NCI-H2081 treated with DMSO at 0.1 percent for 48 hours (cell line): ENCODE measurements at places on chromosomes 7 and 10.

DNA sequence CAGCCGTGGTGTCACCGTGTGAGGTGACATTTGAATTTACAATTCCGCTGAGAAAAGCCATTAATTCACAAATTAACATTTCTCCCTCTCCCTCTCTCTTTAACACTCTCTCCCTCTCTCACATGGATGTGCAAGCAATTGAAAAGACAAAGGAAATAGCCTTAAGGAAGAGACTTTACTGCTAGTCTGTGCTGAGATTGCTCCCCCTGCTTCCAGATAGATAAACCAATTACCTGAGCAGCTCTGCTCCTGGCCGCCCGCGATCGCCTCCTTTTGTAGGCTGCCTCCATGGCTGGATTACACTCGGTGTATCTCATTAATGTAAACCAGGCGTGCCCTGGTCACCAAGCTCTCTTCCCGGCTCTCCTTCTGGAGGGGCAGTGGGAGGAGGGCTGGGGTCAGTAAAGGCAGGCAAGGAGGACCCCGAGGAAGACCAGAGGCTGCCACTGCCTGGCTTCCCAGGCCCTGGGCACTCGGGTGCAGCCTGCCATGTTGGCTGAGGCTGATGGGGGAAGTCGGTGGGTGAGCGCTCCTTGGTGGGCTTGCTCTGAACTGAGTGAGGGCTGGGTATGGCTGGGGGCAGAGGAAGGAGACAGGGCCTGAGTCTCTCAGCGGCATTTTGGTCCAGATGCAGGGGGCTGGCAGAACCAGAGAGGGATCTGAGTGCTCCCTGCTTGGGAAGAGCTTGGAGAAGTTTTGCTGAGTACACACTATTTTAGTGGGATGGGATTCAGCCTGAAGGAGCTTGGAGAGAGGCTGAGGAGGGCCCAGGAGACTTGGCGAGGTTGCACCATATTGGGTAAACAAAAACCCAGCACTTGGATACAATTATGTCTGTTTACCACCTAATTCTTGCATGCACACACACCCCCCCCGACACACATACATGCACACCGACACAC, 42.9 kb downstream of the PAX2 start:
- no peak for DNase-seq

DNA sequence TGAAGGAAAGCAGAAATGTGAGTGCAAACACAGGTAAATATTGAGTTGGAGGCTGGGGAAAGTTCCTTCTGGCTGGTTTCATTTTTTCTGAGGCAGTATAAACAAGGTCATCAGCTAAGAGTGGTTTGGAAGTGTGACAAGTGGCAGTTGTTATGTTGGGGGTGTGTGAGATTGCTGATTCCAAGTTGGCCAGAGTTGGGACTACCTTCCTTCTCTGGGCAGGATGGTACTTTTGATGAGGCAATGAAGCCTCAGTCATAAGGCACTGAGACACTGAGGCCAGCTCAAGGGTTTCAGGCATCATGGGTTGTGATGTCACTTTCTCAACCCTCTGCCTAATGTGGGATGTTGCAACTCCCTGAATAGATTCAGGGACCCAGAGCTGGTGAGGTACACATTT, 8.2 kb upstream of the PTTG1IP2 start:
- DNase-seq: no peak

DNA sequence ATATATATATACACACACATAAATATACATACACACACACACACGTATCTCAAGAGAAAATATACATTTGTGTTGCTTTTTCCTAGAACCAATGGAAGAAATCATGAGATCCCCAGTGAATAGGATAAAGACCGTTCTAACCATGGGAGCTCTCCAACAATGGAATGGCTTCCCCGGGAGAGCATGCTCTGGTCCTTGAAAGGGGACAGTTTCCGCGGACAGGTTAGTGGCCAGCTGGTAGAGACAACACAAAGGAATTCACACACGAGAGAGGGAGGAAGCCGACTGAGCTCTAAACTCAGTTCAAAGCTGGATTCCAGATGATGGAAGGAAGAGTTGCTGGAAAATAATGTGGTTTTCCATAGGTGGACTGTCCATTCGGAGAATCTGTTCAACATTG, 72.7 kb downstream of the SLC37A3 start:
- no peak for DNase-seq

DNA sequence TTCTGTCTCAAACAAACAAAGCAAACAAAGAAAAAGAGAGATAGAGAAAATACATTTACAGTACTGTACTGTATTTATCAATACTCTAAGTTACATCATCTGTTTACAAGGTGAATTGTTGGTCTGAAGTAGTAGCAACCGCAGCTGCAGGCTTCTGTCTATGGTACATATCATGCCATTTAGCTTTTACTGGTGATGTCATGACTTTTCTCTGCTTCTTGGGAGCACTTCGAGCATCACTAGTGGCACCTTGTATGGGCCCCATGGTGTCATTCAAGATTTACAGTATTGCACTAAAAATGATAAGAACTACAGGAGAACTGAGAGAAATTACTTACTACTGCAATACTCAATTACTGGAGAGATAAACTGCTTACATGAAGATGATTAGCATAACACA, 826.9 kb downstream of the CNTNAP2 start:
- DNase-seq: no peak

DNA sequence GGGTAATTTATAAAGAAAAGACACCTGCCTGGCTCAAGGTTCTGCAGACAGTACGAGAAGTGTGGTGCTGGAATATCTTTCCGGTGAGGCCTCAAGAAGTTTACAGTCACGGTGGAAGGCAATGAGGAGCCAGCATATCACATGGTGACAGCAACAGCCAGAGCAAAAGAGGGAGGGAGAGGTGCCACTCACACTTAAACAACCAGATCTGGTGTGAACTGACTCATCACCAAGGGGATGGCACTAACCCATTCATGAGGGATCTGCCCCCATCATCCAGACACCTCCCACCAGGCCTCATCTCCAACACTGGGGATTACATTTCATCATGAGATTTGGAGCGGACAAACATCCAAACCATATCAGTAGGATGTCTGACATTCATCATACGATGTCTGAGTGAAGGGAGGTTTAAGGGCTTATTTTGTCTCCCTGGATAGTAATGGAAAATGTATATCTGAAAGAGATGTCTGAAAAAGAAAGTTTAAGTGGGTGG, 23.5 kb upstream of the KBTBD2 start:
- DNase-seq: no peak

- no peak for DNase-seq
Observed at GRCh38 chr7:142383841-142384492, 126.1 kb upstream of the PRSS58 start.

DNA sequence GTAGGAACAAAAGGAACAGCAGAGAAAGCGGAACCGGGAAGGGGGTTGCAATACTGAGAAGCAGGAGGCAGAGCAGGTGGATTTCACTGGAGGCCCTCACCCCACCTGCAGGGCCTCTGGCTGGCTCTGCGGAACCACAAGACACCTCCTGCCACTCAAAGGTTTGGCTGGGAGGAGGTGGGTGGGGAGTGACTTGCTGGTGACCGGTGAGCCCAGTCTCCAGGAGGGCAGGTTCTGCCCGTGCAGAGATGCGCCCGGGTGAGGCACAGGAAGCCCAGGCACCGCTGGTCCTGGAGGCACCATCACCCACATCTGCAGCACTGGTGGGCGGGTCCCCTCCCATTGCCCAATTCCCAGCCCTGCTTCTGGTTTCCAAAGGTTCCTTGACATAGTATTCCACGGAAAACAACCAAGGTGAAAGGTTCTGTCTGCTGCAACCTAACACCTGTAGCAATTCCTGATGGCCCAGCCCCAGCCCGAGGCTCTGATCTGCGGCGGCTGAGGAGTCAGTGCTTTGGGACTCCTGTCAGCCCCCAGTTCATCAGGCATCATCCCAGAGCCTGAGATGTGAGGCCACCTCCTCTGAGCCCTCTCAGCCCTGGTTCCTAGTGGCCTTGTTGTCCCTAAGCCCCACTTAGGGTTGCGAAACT, 64.4 kb downstream of the CALML3 start:
- DNase-seq: no peak

DNA sequence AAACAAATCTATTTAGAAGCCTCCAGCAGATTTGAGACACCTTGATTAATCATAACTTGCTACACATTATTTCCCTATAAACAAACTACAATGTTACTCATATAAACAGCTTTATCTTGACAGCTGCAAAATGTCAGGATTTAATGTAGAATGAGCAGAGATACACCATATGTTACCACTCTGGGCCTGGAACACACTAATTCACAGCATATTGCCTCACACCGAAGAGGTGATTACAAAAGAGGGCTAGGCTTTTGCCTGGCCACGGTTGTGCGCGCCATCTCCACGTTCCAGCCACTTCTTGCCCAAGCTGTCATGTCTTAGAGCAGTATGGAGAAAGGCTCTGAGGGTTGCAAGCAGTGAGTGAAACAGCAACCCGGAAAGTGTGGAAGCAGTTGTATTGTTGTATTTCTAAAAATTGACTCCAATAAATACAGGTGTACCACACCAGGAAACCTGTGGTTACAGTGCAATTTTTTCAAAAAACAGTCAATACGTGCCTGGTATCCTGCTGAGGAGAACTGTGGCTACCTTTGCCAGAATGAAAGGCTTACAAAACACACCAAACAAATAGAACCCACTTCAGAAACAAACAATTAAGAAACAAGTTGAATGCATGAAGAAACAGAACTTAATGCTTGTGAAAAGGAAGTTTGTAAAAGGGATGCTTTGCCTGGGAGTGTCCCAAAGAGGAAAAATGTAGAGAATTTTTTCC, 498.1 kb downstream of the PLXNA4 start:
- no peak for DNase-seq

- DNase-seq: no peak
Observed at GRCh38 chr10:30577048-30577447, 52.5 kb downstream of the LYZL2 start.

DNA sequence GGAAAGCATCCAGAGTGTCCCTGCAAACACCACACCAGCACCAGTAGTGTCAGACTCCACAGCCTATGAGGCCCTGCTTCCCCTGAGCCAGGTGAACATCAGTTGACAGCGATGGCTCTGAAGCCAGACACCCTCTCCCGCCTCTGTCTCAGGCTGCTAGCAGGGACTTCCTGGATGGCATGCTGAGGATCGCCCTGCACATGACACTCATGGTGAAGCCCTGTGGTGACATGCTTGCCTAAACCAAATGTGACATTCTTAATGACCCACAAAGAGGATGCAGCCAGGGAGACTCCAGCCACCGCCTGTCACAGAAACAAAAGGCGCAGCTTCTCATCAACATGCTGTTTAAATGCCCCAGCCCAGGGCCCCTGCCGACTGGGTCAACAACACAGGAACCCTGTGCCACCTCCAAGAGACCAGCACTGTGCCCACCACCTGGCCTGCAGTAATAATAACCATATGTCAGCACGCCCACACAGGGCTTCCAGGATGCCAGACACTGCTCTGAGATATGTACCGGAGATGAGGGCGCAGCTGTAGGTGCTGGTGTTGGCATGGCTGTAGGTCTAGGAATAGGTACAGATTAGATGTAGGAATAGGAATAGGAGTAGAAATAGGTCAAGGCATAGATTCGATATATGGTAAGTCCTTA, 81.3 kb downstream of the GRID1 start:
- peak; percentile 69 for DNase-seq

DNA sequence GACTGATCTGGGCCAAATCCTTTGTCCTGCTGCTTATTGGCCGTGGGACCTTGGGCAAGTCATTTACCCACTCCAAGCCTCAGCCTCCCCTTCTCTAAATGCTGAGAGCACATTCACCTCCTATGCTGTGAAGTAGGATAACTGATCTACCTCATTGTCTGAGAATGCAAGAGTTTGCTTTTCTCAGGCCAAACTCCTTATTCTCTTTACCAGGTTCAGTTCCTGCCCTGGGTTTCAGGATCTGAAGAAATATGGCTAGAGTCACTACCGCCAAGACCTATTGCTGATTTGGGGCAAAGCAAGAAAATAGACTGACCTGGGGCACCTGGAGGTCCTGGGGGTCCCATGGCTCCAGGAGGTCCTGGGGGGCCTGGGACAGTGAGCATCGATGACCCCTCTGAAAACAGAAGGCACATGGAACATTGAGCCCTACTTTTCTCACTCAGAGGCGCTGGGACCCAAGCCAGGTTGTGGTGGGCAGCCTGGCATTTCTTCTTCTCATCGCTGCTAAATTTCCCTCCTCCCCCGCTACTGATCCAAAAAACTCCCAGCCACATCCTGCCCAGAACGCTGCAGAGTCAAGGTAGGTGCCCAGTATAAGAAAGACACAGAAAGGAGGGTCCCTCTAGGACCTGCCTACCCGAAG, 42.4 kb downstream of the COL17A1 start:
- no peak for DNase-seq

DNA sequence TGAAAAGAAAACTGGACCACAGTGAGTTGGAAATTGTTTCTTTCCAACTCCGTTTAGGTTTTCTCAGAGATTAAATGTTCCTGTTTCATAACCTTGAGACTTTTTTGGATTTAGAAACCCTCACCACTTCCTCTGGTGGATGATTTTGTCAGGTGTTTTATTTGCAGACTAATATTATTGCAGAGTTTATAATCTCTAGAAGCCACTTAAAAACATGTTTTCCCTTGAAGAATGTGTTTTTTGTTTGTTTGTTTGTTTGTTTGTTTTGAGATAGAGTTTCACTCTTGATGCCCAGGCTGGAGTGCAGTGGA, 520 bp upstream of the MICU1 start:
- DNase-seq: no peak

DNA sequence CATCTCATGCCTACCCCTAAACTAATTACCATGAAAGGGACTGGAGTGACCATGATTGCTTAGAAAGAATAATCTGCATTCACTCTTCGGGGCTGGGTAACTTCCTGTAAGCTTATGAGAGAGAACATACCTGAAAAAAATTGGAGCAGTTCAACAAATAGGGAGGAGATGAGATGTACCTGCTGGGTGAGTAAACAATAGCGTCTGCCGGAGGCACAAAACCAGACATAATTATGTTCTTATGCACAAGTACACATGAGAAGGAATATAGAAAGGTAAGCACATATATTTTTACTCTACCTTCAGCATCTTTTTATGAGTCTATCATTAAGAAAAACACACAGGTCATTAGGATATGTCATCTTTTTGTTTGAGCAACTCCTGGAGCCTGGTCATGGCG, 224.6 kb upstream of the FERD3L start:
- DNase-seq: peak; percentile 97

- no peak for DNase-seq
Observed at GRCh38 chr7:81725812-81726127, 44.1 kb downstream of the HGF start.

DNA sequence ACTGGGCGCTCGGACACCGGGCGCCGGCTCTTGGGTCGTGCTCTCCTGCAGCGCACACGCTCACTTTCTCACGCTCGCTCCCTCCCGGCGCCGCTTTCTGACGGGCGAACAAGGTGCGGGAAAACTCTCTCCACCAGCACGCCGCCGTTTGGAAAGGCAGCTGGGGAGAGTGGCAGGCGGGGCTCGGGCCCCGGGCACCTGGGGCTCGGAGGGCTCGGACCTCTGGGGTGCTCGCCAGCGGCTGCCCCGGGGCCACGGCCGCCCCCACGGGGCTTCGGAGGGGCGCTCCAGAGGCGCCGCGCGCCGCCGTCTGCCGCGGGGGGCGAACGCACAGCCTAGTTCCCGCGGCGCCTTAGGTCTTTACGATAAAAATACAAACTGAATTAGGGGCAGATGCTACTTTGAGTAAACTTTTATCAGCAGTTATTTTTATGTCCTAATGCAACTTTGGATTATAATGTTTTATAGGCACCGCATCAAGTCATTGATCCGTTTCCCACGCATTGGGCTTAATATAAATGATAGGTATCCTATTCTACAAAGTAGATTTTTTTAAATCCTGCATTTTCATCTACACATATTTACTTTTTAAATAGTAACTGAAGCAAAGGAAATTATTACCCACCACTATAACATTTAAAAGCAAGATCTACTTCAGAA, 535 bp upstream of the EPC1 start:
- no peak for DNase-seq
